ENCODE measurements at places on chromosomes 2 and 18.

GRCh38 chr2:207205173-207205957, 39.6 kb upstream of the KLF7 start:
- no peak for DNase-seq

DNA sequence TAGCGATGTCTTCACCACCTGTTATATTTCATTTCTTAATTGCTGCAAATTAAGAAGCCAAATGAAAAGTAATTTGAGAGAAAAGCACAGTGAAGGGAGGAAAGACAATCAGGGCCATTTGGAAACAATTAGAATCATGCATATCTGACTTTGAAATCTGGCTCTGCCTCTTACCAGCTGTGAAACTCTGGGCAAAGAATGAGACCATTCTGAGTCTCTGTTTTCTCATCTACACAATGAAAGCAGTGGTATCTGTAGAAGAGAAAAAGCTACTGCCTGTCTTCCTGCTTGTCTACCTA, 334.5 kb upstream of the CYRIA start:
- DNase-seq = no peak

DNA sequence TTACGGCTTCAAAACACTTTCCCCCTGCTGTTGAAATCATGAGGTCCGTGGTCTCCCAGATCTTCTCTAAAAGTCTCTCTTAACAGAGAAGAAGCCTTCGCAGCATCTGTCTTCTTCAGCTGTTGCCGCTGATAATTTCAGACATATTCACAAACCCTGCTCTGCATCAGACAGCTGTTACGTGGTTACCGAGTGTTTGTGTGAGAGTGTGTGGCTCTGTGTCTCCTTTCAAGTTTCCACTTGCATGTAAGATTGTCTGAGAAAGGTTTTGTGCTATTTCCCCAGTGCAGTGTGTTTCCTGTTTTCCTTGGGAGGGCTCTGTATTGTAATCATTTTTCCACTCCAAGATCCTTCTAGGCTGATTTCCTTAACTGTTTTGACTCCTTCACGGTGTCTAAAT, 32.8 kb downstream of the MAIP1 start:
- DNase-seq = no peak

- no peak for DNase-seq
Observed at GRCh38 chr2:119181791-119182445, 23.4 kb upstream of the C1QL2 start.

DNA sequence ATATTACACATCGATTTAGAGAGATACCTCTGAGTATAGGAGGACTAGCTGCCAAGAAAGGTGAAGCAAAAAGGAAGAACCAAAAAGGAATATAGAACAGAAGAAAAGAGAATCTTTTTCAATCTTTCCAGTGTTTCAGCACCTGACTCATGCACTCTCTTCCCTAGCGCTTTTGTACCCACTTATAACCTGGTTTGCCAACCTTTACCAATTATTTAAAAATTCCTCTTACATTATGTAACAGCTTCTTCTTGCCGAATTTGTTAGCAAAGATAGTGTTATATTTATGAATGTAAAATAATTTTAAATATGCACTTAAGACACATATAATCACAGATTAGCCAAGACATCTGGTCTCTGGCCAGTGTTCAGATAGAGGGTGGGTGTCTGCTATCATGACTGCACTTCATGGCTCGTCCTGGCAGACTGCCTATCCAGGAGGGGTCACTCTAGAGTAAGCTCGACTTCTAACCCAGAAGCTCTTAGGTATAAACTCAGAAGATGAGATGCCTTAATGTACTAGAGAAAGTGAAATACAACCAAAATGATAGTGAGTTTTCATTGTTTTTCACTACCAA, 122.9 kb downstream of the ATAD2B start:
- DNase-seq = no peak

- DNase-seq = no peak
Observed at GRCh38 chr2:160345071-160345764, 145.1 kb upstream of the ITGB6 start.

Data from activated naive CD8-positive, alpha-beta T cell treated with anti-CD3 and anti-CD28 coated beads, Interleukin-2, amount 50 U/mL, for 16 hours (primary cell).